ENCODE measurements at places on chromosomes 5 and 9.

GRCh38 chr9:113941526-113941925 is 65.4 kb downstream of the ZNF618 start:
- DNase-seq = no peak

DNA sequence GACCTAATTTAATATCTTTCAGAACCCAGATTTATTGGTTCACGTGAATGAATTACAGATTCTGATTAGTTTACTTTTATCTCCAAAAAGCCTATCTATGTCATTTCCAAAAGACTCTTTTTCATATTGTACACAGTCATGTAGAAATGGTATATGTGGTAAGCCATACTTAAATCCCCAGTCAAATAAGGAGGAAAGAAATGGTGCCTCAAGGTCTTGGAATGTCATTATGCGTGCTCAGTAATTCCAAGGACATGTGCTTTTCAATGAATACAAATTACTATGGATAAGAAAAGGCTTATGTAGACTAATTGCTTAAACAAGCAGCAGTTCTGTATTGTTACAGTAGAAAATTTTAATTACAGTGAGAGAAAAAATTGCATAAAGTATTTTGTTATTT is 64.1 kb upstream of the TYRP1 start:
- no peak for DNase-seq

DNA sequence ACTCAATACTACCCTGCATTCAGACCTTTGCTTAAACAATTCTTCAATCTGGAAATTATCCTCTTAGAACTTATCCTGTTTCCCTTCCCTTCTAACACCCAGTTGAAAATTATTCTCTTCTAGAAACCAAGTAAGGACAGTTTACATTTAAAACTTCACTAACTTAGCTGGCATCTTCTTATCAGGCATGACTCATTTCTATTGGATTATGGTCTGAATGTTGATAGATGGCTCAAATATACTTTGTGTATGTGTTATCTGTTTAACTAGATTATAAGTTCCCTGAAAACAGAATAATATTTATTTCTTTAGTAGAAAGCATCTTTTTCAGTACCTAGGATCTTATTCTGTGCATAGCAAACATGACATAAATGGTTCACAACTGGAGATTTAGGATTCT is 161.9 kb downstream of the PPP2R2B start:
- DNase-seq = no peak

DNA sequence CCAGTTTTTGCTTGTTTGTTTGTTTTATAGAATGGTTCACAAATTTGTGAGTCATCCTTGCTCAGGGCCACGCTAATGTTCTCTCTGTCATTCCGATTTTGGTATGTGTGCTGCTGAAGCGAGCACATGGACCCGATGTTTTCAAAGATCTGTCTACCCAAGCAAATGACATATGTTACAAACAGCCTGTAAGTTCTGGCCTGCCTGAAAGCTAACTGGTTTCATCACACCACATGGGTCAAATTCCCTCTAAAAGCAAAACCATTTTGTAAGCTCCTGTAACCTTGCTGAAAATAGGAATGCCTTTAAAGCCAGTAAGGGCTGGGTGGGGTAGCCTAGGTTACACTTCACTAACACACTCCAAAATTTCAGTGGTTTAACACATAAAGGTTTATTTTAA is 25.4 kb downstream of the DMRT3 start:
- no peak for DNase-seq

DNA sequence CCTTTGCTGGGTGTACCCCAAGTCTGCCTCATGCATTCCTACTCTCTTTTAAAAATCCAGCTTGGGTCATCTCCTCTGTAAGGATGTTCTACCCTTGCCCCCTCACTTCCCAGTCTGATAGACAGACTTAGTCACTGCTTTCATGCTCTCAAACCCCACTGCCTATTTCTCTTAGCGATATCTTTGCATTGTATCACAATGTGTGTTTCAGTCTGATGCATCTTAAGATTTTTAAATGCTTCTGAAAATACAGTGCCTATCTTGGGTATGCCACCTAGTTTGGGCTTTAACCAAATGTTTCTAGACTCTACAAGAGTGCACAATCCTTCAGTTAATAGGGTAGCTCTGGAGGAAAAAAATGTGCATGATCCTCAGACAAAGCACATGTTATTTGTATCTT is 97.8 kb downstream of the SNX18 start:
- DNase-seq = no peak

DNA sequence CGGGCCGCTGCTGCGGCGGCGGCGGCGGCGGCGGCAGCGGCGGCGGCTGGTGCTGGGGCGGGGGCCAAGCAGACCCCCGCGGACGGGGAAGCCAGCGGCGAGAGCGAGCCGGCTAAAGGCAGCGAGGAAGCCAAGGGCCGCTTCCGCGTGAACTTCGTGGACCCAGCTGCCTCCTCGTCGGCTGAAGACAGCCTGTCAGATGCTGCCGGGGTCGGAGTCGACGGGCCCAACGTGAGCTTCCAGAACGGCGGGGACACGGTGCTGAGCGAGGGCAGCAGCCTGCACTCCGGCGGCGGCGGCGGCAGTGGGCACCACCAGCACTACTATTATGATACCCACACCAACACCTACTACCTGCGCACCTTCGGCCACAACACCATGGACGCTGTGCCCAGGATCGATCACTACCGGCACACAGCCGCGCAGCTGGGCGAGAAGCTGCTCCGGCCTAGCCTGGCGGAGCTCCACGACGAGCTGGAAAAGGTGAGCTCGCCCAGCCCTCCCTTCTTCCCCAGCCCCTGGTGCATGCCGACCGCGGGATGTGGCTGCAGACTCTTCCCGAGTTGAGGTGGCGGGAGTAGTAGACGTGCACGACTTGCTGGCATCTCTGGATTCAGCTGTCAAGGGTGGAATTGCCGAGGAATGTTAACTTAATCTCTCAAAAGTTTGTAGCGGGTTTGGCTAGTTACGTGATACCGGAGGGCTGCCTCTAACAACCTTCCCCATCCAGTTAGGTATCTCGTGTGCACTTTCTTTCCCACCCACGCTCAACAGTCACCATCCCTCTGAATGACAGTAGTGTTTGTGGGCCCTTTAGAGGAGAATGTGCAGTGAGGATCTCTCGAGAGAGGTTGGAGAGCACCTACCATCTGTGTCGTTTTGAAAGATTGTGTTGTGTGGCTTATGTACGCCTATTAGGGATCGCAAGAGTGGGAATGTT is 932 bp downstream of the SLC12A2 start:
- peak; percentile 43 for DNase-seq

DNA sequence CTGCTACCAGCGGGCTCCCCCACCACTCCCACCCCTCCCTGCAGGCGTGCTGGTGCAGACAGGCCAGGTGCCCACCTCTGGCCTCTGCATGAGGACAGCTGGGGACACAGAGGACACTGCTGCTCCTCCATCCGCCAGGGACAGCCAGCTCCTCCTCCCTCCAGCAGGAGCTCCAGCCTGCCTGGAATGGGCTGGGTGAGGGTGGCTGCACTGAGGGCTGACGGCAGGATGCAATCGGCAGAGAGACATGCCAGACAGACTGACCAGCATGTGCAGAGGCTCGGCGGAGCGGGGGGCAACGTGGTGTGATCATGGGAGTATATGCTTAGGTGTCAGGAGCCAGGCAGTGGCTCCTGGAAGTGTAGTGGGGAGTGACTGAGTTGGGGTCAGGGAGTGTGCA is 68.4 kb downstream of the RASGEF1C start:
- DNase-seq = no peak
